PC-9 (cell line): ENCODE measurements at places on chromosomes 16 and 17.

- H3K36me3 ChIP-seq: no peaks in the 10 kb centered on the region
- no peaks in the 10 kb centered on the region for H3K4me1 ChIP-seq
- peak; percentile 39 for DNase-seq
- H3K27ac ChIP-seq: no peak overlapping the region
Observed at GRCh38 chr17:48671697-48672171, 45.6 kb upstream of the HOXB9 start.

DNA sequence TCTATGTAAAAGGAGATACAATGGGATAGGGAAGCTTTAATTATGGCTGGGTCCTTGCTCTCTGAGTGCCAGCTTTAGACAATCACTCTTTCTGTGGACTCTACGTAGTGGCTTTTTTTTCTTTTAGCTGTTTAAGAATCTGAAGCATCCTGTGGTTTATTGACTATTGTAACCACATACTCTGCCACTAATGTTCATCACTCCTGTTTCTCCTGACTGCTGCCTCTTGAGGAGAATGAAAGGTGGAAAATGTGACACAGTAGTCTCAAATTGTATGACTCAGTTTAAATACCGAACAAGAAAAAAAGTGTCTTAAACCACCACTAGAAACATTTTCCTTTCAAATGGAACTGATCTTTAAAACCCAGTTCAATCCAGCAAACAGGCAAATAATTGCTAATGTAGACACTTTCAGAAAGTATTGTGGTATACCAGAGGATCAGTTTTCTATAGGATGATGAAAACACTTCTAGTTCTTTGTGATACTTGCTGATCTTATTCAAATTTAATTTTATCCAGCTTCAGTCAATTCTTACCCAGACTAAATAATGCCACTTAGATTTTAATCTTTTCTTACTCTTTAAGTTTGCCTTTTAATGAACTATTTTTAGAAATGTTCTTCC lies 302.7 kb upstream of the PMFBP1 start:
- H3K4me1 ChIP-seq: no peaks in the 10 kb centered on the region
- H3K27me3 ChIP-seq: no peaks in the 10 kb centered on the region
- H3K27ac ChIP-seq: no peak overlapping the region
- H3K36me3 ChIP-seq: no peaks in the 10 kb centered on the region

GRCh38 chr16:3716831-3717234 lies 491 bp downstream of the TRAP1 start:
- peaks cover 10% of the 10 kb centered on the region for H3K4me1 ChIP-seq
- no peaks in the 10 kb centered on the region for H3K36me3 ChIP-seq
- DNase-seq: peak; percentile 41
- H3K4me3 ChIP-seq: peak overlapping the region; percentile 91
- no peaks in the 10 kb centered on the region for H3K27me3 ChIP-seq

- H3K27me3 ChIP-seq: peaks cover 96% of the 10 kb centered on the region
- no peaks in the 10 kb centered on the region for H3K4me1 ChIP-seq
- H3K36me3 ChIP-seq: no peaks in the 10 kb centered on the region
- H3K27ac ChIP-seq: no peak overlapping the region
Observed at GRCh38 chr16:49696414-49697101, 159.4 kb downstream of the ZNF423 start.

DNA sequence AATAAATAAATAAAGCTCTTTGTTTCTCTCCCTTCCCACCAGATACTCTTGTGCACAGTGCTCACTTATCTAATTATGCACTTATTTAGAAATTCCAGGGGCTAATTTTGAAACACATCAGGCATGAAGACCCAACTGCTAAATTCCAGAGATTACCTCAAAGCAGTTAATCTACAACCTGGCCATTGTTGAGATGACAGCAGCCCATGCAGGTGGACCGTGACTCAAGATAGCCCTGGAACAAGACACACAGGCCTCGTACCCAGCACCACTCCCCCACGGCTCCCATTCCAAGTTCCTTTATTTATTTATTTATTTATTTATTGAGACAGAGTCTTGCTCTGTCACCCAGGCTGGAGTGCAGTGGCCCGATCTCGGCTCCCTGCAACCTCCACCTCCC lies 60.1 kb upstream of the NPEPPS start:
- no peak for DNase-seq
- no peaks in the 10 kb centered on the region for H3K27me3 ChIP-seq
- no peaks in the 10 kb centered on the region for H3K36me3 ChIP-seq
- no peaks in the 10 kb centered on the region for H3K4me1 ChIP-seq
- H3K4me3 ChIP-seq: no peak overlapping the region
- no peak overlapping the region for H3K27ac ChIP-seq

- peak overlapping the region; percentile 37 for H3K27ac ChIP-seq
- H3K4me1 ChIP-seq: peaks cover 15% of the 10 kb centered on the region
- H3K27me3 ChIP-seq: no peaks in the 10 kb centered on the region
- DNase-seq: peak; percentile 77
- H3K36me3 ChIP-seq: no peaks in the 10 kb centered on the region
Observed at GRCh38 chr16:84643180-84643583, 5.1 kb upstream of the KLHL36 start.

GRCh38 chr17:55524440-55525220 lies 13.4 kb upstream of the SMIM36 start:
- peaks cover 20% of the 10 kb centered on the region for H3K27me3 ChIP-seq
- H3K36me3 ChIP-seq: no peaks in the 10 kb centered on the region
- no peak overlapping the region for H3K27ac ChIP-seq
- H3K4me1 ChIP-seq: no peaks in the 10 kb centered on the region

DNA sequence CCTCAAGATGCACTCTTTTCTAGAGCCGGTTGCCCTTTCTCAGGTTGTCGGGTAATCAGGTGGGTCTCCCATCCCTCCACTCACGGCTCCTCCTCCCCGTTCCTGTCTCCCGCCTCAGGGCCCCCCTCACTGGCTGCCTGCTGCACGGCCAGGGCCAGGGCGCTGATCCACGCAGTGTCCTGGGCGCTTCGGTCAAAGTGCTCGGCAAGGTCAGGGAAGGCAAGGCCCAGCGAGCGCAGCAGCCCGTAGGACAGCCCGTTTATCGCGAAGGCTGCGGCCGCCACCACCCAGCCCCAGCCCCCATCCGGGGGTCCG lies 753 bp downstream of the SLC16A11 start:
- peaks cover 35% of the 10 kb centered on the region for H3K4me1 ChIP-seq
- H3K27me3 ChIP-seq: no peaks in the 10 kb centered on the region
- H3K36me3 ChIP-seq: no peaks in the 10 kb centered on the region
- H3K4me3 ChIP-seq: no peak overlapping the region

DNA sequence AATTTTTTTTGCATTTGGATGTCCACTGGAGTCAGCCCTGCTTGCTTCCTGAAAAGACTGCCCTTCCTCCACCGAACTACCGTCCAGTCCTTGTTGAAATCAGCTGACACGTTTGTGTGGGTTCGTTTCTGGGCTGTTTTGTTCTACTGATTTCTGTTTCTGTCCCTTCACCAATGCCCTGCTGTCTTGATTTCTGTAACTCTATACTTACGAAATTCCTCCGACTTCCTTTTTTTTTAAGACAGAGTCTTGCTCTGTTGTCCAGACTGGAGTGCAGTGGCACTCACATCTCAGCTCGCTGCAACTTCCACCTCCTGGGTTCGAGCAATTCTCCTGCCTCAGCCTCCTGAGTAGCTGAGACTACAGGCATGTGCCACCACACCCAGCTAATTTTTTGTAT lies 8.4 kb upstream of the GAA start:
- no peaks in the 10 kb centered on the region for H3K36me3 ChIP-seq
- DNase-seq: no peak
- no peak overlapping the region for H3K27ac ChIP-seq
- no peaks in the 10 kb centered on the region for H3K4me1 ChIP-seq
- H3K4me3 ChIP-seq: no peak overlapping the region
- H3K27me3 ChIP-seq: peaks cover 3% of the 10 kb centered on the region; the same call in 1 of the 2 replicates

- no peaks in the 10 kb centered on the region for H3K4me1 ChIP-seq
- H3K27ac ChIP-seq: no peak overlapping the region
- DNase-seq: no peak
- no peaks in the 10 kb centered on the region for H3K36me3 ChIP-seq
- no peak overlapping the region for H3K4me3 ChIP-seq
Observed at GRCh38 chr16:76194616-76195015, 82.6 kb upstream of the CNTNAP4 start.

GRCh38 chr16:692356-693108 lies 2.3 kb upstream of the WDR24 start:
- no peak overlapping the region for H3K4me3 ChIP-seq
- no peaks in the 10 kb centered on the region for H3K27me3 ChIP-seq
- H3K27ac ChIP-seq: no peak overlapping the region
- DNase-seq: no peak
- H3K4me1 ChIP-seq: peaks cover 18% of the 10 kb centered on the region

DNA sequence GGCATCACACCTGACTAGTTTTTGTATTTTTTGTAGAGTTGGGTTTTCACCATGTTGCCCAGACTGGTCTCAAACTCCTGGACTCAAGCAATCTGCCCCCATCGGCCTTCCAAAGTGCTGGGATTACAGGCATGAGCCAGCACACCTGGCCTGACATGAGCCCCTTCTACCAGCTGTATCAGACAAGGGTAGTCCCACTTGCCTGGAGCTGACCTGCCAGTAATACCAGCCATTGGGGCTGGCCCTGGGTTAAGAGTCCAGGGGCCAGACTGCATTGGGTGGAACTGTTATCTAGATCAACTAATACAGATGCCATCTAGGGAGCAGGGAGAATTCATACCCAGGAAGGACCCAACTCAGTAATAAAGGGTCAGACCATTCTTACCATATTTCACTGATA lies 28.1 kb downstream of the WSB1 start:
- H3K27ac ChIP-seq: no peak overlapping the region
- H3K27me3 ChIP-seq: no peaks in the 10 kb centered on the region
- no peak for DNase-seq
- H3K4me1 ChIP-seq: peaks cover 28% of the 10 kb centered on the region
- H3K4me3 ChIP-seq: no peak overlapping the region
- 0 out of 2 replicates have a peak, but pooled peaks cover 1% of the 10 kb centered on the region for H3K36me3 ChIP-seq

GRCh38 chr16:23679986-23680336 lies 1.3 kb downstream of the PLK1 start:
- DNase-seq: no peak
- peak overlapping the region; percentile 94 for H3K4me3 ChIP-seq
- H3K4me1 ChIP-seq: peaks cover 27% of the 10 kb centered on the region
- no peaks in the 10 kb centered on the region for H3K27me3 ChIP-seq
- no peak overlapping the region for H3K27ac ChIP-seq

GRCh38 chr17:48513097-48513496 lies 17.7 kb downstream of the HOXB1 start:
- DNase-seq: no peak
- no peaks in the 10 kb centered on the region for H3K36me3 ChIP-seq
- peaks cover 22% of the 10 kb centered on the region for H3K4me1 ChIP-seq
- H3K27me3 ChIP-seq: no peaks in the 10 kb centered on the region
- no peak overlapping the region for H3K27ac ChIP-seq
- no peak overlapping the region for H3K4me3 ChIP-seq

DNA sequence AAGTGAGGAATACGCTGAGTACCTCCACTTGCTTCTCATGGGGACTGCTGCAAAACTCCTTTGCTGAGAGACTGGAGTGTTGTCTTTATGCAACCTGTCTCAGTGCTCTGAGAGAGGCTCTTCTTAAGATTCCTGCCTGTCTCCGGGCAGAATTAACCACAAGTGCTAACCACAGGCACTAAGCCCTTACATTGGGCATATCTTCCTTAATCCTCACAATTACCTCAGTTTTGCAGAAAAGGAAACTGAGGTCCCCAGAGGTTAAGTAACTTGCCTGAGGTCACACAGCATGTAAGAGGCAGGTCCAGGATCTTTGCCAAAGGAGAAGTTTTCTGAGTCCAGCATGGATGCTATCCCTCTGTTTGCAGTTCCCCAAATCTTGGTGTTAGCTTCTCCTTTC lies 86.0 kb downstream of the GP2 start:
- no peak for DNase-seq
- H3K27ac ChIP-seq: no peak overlapping the region

DNA sequence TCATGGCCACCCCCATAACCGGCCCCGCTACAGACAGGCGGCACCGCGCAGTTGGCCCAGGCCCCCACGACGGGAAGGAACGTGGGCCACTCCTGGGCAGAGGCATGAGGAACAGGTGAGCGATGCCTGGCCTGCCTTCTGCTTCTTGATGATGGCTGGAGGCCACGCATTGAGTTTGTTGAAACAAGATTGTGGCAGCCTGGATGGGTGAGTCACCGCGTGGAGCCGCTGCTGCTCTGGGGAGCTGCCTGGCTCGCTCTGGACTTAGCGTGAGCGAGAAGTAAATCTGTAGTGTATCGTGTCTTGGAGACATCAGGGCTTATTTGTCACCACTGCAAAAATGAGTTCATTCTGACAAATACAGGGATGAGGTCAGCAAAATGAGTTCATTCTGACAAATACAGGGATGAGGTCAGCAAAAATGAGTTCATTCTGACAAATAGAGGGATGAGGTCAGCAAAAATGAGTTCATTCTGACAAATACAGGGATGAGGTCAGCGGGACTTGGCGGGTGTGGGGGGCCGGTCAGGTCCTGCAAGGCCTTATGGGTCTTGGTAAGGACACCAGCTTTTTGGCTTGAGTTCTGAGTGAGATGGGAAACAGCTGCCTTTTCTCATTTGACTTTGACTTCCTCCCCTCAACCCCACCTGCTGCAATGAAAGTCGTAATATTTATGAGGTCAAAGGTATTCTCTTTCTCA lies 93.0 kb downstream of the SEC14L1 start:
- H3K36me3 ChIP-seq: no peaks in the 10 kb centered on the region
- H3K4me1 ChIP-seq: no peaks in the 10 kb centered on the region
- peak; percentile 49 for DNase-seq
- H3K27me3 ChIP-seq: no peaks in the 10 kb centered on the region
- H3K4me3 ChIP-seq: no peak overlapping the region

DNA sequence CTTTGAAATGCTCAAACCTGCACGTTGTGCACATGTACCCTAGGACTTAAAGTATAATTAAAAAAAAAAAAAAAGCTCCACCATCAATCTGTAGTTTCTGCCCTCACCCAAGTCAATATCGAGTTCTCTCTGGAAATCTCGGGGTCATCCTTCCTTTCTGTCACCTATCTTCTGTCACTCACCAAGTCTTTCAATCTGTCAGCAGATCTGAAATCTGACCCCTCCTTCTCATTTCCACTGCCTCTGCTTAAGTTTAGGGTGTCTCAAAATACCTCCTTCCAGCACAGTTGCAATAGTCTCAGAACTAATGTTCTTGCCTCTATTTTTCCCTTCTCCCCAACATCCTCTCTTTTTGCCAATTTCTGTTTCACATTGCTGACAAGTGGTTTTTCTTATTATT lies 32.3 kb downstream of the FTO start:
- H3K27me3 ChIP-seq: no peaks in the 10 kb centered on the region
- H3K4me3 ChIP-seq: no peak overlapping the region
- H3K4me1 ChIP-seq: peaks cover 24% of the 10 kb centered on the region
- no peak for DNase-seq
- H3K36me3 ChIP-seq: no peaks in the 10 kb centered on the region
- no peak overlapping the region for H3K27ac ChIP-seq

DNA sequence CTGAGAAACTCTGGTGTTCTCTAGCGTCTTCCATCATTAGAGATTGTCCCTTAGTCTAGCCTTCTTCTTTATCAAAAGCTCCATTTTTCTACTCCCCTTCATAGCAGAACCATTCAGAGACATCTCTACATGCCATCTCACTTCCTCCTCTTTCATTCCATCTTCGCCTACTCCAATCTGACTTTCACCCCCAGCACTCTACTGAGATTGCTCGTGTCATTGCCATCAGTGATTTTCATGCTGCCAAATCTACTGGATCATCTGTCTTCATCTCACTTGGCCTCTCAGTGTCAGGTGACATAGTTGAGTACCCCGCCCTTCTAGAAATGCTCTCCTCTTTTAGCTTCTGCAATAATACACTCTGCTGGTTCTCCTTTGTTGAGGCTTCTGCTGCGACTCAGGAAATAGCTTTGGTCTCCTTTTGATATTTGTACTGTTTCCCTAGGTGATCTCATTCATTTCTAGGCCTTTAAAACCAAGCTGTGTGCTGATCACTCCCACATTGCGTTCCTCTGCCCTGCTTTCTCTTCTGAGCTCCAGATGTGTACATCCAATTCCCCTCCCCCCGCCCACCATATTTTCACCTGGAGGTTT lies 119.1 kb downstream of the FTO start:
- H3K4me3 ChIP-seq: no peak overlapping the region
- DNase-seq: no peak
- no peaks in the 10 kb centered on the region for H3K36me3 ChIP-seq
- peak overlapping the region; percentile 55 for H3K27ac ChIP-seq
